Esophagus mucosa (tissue), 1 donor: ENCODE measurements at places on chromosomes 1 and 21. TPM values are rescaled to one million over a fixed set of nuclear protein-coding genes. Genes with fewer than 3 reads are reported as not detected.

DNA sequence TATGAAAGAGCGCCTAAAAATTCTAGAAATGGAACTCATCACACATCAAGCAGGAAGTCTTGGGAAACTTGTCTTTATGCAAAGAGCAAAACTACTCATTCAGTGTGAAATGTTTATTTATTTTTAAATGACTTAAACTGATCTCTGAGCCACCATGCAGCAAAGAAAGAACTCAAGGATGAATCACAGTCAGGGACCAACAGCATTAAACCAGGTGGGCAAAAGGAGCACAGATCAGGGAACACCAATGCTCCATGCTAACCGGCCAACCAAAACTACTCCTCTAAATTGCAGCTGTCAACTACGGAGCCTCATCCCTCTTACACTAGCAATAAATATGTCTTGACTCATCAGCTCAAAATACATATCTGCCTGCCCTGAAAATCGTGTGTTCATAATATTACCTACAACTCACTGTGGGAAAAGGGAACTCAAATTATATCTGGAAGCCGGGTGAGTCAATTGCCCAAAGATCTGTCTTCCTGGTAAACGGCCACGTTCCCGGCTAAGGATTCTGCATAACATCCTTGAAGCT, 129.2 kb downstream of the PTPN14 start:
- ATAC-seq = peak; percentile 72

Gene TRIM58
- 0.20 TPM for total RNA-seq

Gene IRF6
- 159 TPM for total RNA-seq

Gene ATP1B1
- total RNA-seq = 125 TPM

GRCh38 chr1:233105225-233105624, 154.8 kb downstream of the NTPCR start:
- no peak for ATAC-seq

Gene TSPAN1
- 4.7 TPM for total RNA-seq

Gene RGS8
- total RNA-seq = not detected

Gene TMEM201
- 7.7 TPM for total RNA-seq

- no peak for ATAC-seq
Observed at GRCh38 chr1:51515312-51515960, 3.6 kb downstream of the EPS15 start.

- ATAC-seq = no peak
Observed at GRCh38 chr21:29650523-29651022, 289.2 kb downstream of the GRIK1 start.

- ATAC-seq = no peak
Observed at GRCh38 chr1:31799196-31799894, 16.5 kb downstream of the SPOCD1 start.

Gene C1orf94
- not detected for total RNA-seq

DNA sequence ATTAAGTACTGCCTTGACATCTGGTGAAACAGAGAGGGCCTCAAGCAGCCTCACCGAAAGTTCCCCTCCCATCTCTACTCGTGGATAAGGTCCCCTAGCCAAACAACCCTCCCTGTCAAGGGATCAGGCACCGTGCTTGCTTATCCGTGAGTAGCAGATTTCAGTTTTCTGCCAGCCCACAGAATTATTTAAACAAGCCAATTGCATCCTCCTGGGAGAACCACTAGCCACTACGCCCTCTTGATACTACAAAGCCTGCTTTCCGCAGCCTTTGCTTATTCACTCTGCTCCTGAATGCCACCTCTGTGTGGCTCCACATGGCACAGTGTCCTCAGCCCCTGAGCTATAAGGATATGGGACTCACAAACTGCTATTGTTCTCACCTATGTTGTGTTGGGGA, 5.9 kb upstream of the TFF2 start:
- no peak for ATAC-seq

DNA sequence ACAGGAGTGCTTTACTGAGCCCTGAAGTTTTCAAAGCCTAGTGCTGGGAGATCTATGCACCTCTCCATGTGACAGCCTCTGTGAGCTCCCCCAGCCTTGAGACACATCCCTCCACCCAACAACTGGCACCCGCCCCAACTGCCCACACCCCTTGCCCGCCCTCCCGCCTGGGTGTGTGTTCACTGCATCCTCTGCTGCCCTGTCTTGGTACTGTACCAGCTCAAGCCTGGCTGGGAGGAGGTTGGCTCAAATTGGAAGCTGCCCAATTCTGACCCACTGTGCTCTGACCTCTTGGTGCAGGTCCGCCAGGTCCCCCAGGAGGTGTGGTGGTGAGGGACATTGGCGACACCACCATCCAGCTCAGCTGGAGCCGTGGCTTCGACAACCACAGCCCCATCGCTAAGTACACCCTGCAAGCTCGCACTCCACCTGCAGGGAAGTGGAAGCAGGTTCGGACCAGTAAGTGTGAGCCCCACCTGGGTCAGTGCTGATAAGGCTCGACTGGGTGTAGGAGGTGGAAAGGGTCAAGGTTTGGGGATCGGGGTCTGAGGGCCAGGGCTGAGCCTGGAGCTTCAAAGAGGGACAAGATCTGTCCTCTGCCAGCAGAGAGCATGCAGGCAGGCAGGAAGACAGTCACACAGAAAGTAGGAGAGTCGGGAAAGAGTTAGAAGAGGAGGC, 18.0 kb downstream of the TMEM81 start:
- no peak for ATAC-seq

DNA sequence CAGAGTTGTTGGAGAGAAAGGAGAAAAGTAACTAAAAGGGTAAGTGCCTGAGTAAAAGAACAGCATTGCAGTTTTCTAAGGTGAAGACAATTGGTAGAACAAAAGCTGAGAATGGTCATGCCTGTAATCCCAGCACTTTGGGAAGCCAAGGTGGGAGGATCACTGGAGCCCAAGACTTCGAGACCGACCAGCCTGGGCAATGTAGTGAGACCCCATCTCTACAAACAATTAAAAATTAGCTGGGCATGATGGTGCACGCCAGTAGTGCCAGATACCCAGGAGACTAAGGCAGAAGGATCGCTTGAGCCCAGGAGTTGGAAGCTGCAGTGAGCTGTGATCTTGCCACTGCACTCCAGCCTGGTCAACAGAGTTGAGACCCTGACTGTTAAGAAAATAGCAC, 15.2 kb upstream of the PGD start:
- ATAC-seq = no peak

DNA sequence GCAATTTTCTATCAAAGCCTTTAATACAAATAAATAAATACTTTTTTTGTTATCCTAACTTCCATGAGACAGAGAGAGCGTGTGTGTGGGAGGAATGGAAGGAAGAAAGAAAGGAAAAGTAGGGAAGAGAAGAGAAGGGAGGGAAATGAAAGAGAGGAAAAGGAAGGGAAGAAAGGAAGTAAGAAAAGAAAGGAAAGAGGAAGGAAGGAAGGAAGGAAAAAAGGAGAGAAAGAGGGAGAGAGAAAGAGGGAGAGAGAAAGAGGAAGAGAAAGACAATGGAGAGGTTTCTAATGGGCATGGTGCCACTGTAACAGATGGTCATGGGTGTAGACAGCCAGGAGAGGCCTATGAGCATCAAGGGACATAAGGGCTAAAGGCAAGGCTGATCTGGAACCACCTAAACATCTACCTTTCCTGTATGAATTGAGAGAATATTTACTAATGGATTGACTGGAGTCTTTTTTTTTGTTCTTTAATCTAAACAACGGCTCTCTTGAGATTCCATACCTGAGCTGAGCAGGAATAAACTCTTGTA, 234.9 kb downstream of the PTPRC start:
- ATAC-seq = no peak

Gene RYR2
- total RNA-seq = 0.28 TPM

DNA sequence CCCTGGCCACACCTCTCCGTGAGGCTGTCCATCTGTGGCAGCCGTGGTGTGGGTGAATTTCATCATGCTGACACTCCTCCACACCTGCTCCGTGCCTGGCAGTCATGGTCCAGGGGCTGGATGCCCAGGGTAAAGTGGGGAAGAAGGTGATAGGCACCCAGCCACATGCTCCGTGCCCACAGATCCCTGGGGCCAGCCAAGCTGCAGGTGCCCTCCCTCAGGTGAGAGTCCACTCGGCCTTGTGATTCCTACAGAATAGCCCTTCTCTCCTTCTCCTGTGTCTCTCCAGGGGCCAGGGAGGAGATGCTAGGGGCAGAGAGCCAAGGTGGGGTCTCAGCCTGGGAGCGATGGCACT, 16.8 kb upstream of the POFUT2 start:
- no peak for ATAC-seq

GRCh38 chr1:186494832-186495271, 33.9 kb upstream of the PDC start:
- ATAC-seq = no peak

- no peak for ATAC-seq
Observed at GRCh38 chr1:70979881-70980280, 67.7 kb downstream of the PTGER3 start.

- peak; percentile 88 for ATAC-seq
Observed at GRCh38 chr1:78060857-78061563, 15.2 kb downstream of the GIPC2 start.

GRCh38 chr21:28439788-28440187, 552.9 kb downstream of the LTN1 start:
- ATAC-seq = no peak

- no peak for ATAC-seq
Observed at GRCh38 chr1:107896401-107896800, 68.6 kb downstream of the VAV3 start.

Gene OR2T6
- total RNA-seq = not detected

DNA sequence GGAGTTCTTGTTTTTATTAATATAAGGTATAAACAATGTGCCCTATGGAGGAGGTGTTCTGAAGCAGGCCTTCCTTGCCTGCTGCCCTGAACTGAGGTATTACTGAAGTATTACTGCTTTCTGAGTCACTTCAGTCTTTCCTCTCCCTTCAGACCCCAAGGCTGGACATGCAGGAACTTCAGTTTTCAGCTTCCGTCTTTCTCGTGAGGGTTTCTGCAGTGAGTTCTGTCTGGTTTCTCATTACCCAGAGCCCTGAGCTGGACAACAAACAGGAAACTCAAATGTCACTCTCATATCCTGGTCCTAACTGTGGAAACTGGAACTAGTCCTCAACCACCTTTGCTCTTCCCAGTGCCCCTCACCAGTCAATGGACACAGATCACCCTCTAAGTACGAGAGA, 46.8 kb downstream of the ELAVL4 start:
- ATAC-seq = no peak

- peak; percentile 62 for ATAC-seq
Observed at GRCh38 chr1:44707959-44708831, 22.8 kb downstream of the RNU5D-1 start.
